ENCODE measurements at places on chromosomes 11 and 22. TPM values are rescaled to one million over a fixed set of nuclear protein-coding genes. Genes with fewer than 3 reads are reported as not detected.
A peak's percentile ranks its signal among the peaks of the same experiment; 100 is the strongest.

DNA sequence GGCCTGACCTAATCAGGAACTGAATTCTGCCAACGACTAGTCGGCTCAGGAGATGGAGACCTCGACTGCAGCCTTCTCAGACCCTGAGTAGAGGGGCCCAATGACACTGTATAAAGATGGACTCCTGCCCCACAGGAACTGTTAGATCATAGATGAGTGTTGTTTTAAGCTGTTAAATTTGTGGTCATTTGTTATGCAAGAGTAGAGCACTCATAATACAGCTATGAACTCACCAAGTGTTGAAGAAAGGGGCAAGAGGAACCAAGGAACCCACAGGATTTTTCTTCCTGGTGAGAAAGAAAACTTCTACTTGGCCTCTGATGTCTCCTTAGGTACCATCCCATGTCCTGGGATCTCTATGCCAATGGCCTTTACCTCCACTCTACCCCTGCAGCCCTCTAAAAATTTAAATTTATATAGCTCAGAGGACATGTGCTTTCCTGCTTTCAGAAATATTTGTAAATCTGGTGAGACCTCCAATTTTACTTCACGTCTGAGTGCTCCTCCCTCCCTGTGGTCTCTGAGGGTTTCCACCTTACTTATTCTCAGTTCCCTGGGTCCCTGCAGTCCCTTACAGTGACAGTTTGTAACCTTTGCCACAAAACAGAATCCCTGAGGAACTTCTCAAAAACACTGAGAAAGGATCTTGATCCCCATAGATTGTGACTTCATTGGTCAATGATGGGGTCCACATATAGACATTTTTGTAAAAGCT lies 256.3 kb upstream of the ARHGAP20 start:
- H3K27me3 ChIP-seq: no peaks in the 10 kb centered on the region
- no peak overlapping the region for H3K4me3 ChIP-seq
- DNase-seq: no peak
- H3K27ac ChIP-seq: no peak overlapping the region
- no peaks in the 10 kb centered on the region for H3K4me1 ChIP-seq

- no peaks in the 10 kb centered on the region for H3K4me1 ChIP-seq
- H3K4me3 ChIP-seq: no peak overlapping the region
- DNase-seq: no peak
- no peak overlapping the region for H3K27ac ChIP-seq
- no peaks in the 10 kb centered on the region for H3K27me3 ChIP-seq
- no peaks in the 10 kb centered on the region for H3K36me3 ChIP-seq
Measured at GRCh38 chr22:48635816-48636215, 1191.9 kb downstream of the BRD1 start.

DNA sequence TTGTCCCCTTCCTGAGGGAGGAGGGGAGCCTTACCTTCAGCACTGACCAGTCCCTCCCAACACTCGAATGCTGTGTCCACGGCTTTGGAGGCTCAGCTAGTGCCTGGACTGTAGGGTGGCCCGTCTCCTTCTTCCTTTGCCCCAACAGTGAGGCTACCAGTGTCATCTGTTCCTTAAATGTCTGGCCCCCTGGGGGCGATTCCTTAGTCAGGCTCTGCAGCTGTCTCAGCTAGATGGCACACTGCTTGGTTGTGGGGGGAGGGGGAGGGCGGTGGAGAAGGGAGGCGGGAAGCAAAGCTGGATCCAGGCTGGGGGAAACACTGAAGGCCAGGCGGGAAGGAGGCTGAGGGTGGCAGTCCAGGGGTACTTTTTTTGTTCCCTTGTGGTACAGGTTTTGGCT lies at the start of gene IGSF22:
Gene IGSF22 (minus strand): TSS at position 149 of the 400 bp plus-strand sequence. CDS start 1,952 bp downstream, outside the sequence.
- H3K36me3 ChIP-seq: no peaks in the 10 kb centered on the region
- DNase-seq: peak; percentile 76
- H3K4me1 ChIP-seq: peaks cover 11% of the 10 kb centered on the region
- H3K4me3 ChIP-seq: no peak within 1 kb of the TSS

DNA sequence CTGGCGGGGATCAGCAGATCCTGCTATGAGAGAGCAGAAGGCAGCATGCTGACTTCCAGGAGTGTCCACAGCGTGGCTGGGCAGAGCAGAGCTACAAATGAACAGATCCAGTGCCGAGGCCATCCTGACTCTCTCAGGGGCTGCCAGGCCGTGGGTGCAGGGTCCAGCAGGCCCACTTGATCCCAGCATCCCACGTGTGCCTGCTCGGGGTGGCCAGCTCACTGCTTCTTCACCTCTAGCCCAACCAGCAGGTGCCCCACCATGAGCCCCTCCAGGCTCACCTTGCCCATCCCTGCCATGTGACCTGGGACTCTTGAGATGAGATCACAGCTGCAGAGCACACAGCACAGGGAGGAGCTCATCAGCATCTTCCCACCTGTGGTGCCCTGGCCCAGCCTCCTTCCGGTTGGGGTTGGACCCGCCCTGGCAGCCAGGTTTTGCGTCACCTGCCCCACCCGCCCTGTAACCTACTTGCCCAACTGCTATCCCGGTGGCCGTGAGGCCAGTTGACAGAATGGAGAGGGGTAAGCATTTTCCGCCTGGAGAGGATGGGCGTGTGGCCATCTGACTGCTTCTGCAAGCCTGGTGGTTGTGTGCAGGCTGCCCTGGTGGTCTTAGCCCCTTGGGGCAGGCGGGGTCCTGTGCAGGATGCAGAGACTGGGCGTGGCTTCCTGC lies 11.0 kb downstream of the TANGO2 start:
- H3K27me3 ChIP-seq: no peaks in the 10 kb centered on the region
- no peak overlapping the region for H3K4me3 ChIP-seq
- H3K27ac ChIP-seq: no peak overlapping the region
- DNase-seq: peak; percentile 46

- H3K27me3 ChIP-seq: peaks cover 25% of the 10 kb centered on the region
- no peaks in the 10 kb centered on the region for H3K36me3 ChIP-seq
- no peak for DNase-seq
- H3K4me1 ChIP-seq: peaks cover 19% of the 10 kb centered on the region
- no peak overlapping the region for H3K27ac ChIP-seq
- H3K4me3 ChIP-seq: no peak overlapping the region
Measured at GRCh38 chr22:23530106-23530505, 50.0 kb downstream of the IGLL1 start.

- no peak for DNase-seq
- H3K27me3 ChIP-seq: no peaks in the 10 kb centered on the region
- H3K4me3 ChIP-seq: no peak overlapping the region
- H3K4me1 ChIP-seq: no peaks in the 10 kb centered on the region
Measured at GRCh38 chr11:45243967-45244366, 42.2 kb downstream of the SYT13 start.

- peaks cover 35% of the 10 kb centered on the region for H3K4me1 ChIP-seq
- H3K27me3 ChIP-seq: no peaks in the 10 kb centered on the region
- no peak for DNase-seq
- H3K36me3 ChIP-seq: no peaks in the 10 kb centered on the region
- H3K4me3 ChIP-seq: no peak overlapping the region
- H3K27ac ChIP-seq: no peak overlapping the region
Measured at GRCh38 chr11:8814209-8814922, 96.6 kb upstream of the AKIP1 start.

GRCh38 chr11:116360221-116360941 lies 412.4 kb downstream of the BUD13 start:
- no peak overlapping the region for H3K4me3 ChIP-seq
- DNase-seq: no peak
- no peaks in the 10 kb centered on the region for H3K36me3 ChIP-seq

DNA sequence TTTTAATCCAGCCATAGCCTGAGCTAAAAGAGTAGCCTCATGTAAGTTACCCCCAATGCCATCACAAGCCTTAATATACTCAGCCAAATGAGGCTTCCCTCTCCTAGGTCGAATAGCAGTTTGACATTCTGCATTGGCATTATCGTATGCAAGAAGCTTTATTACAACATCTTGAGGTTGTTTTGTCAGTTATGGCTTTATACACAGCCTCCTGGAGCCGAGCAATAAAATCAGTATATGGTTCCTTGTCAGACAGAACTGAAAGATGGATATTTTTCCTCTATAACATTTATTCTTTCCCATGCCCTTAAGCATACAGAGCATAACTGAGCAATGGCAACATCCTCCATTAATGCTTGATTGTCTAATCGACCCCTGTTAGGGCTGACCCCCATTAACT lies 5.4 kb upstream of the DNAJB13 start:
- no peak overlapping the region for H3K27ac ChIP-seq
- H3K27me3 ChIP-seq: no peaks in the 10 kb centered on the region
- no peaks in the 10 kb centered on the region for H3K4me1 ChIP-seq
- DNase-seq: no peak
- H3K36me3 ChIP-seq: no peaks in the 10 kb centered on the region

- no peak overlapping the region for H3K4me3 ChIP-seq
- no peaks in the 10 kb centered on the region for H3K27me3 ChIP-seq
- H3K36me3 ChIP-seq: no peaks in the 10 kb centered on the region
- no peak overlapping the region for H3K27ac ChIP-seq
- no peak for DNase-seq
Measured at GRCh38 chr11:1323774-1324173, 14.3 kb upstream of the TOLLIP start.

DNA sequence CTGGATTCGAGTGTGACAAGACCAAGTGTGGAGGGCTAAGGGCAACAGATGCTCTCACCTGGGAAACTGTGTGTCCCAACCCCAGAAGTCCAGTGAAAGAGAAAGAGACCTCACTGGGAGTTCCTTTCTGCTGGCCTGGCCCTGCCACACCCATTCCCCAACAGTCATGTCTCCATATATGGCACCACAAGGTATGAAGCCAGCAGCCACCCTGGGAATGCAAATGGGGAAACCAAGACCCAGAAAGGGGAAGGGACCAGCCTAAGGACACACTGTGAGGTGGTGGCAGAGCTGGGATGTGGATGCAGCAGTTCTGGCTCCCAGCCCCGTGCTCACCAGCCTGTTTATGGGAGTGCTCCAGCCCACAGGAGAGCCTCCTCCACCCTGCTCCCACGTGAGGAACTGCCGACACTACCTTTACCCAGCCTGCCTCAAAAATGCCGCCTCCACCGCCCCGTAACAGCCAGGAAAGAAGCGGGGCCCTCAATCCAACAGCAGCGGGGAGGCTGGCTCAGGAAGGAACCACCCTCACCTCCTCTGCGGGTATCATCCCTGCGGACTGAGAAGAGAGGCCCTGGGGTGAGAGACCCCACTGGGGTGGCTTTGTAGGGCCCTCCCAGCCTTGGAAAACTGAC lies 12.6 kb downstream of the LMO1 start:
- H3K4me3 ChIP-seq: no peak overlapping the region
- H3K27ac ChIP-seq: no peak overlapping the region
- H3K4me1 ChIP-seq: no peaks in the 10 kb centered on the region

GRCh38 chr11:4865855-4866254 lies 15.8 kb upstream of the OR51T1 start:
- H3K4me1 ChIP-seq: peaks cover 16% of the 10 kb centered on the region
- no peak overlapping the region for H3K27ac ChIP-seq
- H3K4me3 ChIP-seq: no peak overlapping the region
- DNase-seq: no peak
- H3K36me3 ChIP-seq: no peaks in the 10 kb centered on the region

DNA sequence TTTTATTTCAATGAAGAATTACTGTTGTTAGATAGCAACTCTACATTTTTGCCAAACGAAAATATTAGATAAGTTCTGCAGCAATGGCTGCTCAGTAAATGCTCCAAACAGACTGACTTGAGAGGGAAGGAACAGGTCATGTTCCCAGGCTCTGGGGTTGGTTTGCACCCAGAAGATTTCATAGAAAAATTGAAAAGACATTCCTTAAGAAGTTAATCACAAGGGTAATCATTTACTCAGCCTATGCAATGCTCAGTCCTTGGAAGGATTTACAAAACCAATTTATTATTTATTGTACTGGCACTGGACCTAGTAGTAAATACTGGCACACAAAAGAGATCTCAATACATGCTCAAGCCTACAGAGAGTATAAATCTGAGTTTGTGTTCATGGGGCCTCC lies 179.1 kb upstream of the MTNR1B start:
- no peaks in the 10 kb centered on the region for H3K36me3 ChIP-seq
- no peak overlapping the region for H3K4me3 ChIP-seq
- DNase-seq: no peak
- peaks cover 27% of the 10 kb centered on the region for H3K4me1 ChIP-seq
- H3K27me3 ChIP-seq: no peaks in the 10 kb centered on the region

DNA sequence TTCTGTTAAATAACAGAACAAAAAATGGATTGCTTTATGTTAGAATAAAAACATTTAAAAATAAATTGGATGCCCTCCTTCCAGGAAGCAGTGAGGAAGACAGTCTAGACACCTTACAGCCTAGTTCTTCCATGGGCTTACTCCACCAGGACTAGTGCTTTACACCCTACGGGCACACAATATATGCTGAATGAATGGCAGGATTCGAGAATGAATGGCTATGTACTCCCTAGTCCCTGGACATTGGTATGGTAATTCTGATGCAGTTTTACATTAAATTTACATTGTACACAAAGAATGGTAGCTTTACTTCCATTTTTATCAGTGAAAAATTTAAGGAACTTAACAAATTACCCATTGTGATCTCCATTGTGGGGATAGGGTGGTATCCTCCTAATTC lies 16.7 kb downstream of the TMEM218 start:
- no peak overlapping the region for H3K4me3 ChIP-seq
- no peak overlapping the region for H3K27ac ChIP-seq
- 0 out of 2 replicates have a peak, but pooled peaks cover 5% of the 10 kb centered on the region for H3K36me3 ChIP-seq
- H3K27me3 ChIP-seq: no peaks in the 10 kb centered on the region

Gene OR5P2
- 1.3 TPM for total RNA-seq

Gene STK33
- total RNA-seq: 25.2 TPM

Gene PLCB3
- total RNA-seq: 89.8 TPM
